H9 (cell line): ENCODE measurements at places on chromosomes 4 and X.
A peak's percentile ranks its signal among the peaks of the same experiment; 100 is the strongest.

DNA sequence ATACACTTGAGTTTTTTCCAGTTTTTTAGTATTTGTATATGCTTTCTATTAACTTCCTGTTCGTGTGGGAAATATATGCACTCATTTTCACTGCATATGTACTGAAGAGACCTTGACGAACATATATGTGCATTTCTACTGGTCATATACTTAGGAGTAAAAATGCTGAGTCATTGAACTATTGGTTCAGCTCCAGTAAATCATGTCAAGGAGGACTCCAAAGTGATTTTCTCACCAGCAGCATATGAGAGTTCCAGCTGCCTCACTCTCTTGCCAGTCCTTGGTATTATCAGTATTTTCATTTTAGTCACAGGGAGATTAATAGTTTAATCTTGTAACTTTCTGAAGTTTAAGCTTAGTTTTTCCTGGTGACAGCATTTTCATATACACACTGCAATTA is 2750.2 kb downstream of the ARAP2 start:
- DNase-seq = no peak

- DNase-seq = peak; percentile 59
Observed at GRCh38 chr4:56843421-56843899, 22.0 kb upstream of the SPINK2 start.

DNA sequence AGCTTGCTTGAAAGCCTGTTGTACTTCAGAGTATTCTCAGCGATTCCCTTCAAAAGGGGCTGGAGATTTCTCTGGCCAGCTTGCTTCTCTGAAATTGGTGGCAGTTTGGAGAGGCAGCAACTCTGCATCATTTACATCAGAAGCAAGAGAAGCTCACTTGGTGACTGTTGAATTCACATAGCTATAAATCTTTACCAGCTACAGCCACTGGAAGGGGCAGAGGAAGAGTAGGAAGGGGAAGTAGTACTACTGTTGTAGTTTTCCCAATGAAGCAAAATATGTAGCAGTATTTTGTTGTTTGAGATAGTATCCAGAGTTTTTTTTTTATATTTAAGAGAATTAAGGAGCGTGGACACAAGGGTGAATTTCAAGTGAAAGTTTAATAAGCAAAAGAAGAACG is 2.8 kb downstream of the TENT5D start:
- no peak for DNase-seq

DNA sequence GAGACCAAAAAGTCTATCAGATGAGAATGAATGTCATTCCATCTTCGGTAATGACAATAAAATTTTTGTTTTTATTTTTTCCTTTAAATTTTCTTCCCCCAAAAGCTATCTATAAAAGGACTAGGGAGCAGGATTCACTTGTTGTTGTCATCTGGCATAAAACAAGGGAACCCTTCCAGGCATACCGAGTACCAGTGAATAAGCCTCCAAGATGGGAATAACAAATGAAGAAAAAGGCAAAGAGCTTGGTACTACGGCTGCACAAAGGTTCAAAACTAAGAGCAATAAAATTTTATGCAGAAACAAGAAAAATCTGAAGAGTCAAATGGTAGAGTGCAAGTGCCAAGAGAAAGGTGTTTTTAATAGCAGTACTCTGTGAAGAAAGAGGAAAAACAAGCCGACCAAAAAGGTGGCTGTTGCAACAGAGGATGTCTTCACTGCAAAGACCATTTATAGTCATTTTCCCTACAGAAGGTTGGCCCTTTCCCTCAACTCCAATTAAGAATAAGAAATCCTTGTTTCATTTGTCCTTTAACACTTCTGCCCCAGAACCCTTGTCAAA is 25.8 kb downstream of the PPP3CA start:
- no peak for DNase-seq

DNA sequence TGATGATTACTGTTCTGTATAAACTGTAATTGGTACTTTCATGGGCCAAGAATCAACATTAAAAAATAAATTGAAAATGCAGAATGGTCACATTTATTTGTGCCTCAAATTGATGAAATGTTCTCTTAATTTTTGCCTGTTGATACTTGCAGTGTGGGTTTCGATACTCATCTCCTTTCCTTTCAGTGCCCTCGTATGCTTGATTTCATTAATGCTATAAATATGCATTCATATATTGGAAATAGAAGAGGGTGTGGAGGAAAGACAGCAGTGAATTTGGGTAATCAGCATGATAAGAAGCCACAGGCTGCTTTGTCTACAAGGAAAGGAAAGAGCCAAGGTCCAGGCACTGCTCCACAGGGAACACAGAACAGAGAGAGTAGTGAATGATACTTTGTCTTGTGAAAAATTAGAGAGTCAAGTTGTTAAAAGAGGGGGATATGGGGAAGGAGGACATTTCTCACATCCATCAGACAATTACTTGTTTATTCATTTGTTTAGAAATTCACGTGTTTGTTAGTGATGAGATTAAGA is 1.0 kb upstream of the DDX60 start:
- no peak for DNase-seq

DNA sequence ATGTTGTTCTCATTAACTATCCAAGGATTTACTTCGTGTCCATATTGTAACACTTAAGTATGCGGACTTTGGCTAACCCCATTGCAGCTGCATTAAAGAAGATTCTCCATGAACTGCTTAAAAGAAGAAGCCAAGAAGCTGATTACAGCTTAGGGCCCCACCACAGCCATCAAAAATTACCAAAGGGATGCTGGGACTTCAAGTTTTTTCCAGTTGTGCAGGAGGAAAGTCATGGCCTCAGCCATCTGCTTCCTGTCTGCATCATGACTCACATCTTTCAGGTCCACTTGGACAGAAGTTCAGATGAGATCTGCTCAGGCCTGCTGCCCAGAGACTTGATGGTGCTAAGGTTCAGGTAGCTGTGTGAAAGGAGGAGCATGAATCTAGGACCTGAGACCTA is 38.8 kb upstream of the CAPN6 start:
- no peak for DNase-seq
